Stimulated activated CD8-positive, alpha-beta memory T cell treated with anti-CD3 and anti-CD28 coated beads, Interleukin-15, amount 100 ng/mL, for 24 hours (primary cell): ENCODE measurements at places on chromosomes 13 and 19.

- no peak for DNase-seq
These were observed 36.1 kb upstream of the USPL1 start for GRCh38 chr13:30581582-30581981.

- DNase-seq = no peak
These were observed 2.2 kb downstream of the SIGLEC6 start for GRCh38 chr19:51529301-51529700.

GRCh38 chr19:41753936-41754529, 1.3 kb upstream of the CEACAM6 start:
- DNase-seq = peak; percentile 15

GRCh38 chr13:110416131-110417025, 109.3 kb downstream of the COL4A2 start:
- DNase-seq = no peak

GRCh38 chr13:93987458-93987857, 492.0 kb downstream of the DCT start:
- DNase-seq = no peak

DNA sequence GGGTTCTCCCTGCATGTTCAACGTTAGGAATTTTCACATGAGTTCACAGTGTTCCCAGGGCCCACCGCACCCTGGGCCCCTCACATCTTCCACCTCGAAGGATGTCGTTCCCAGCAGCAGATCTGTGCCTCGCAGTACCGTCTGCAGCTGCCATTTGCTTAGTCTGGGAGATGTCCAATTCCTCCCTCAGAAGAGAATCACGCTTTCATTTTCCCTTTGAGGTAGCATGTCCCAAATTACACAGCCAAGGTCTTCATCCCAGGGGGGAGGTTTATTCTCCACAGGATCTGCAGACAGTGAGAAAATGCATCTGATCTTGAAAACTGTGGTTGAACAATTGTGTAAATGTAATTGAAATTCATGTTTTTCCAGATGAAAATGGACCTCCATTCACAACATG, 150.2 kb downstream of the DCT start:
- DNase-seq = no peak

GRCh38 chr13:39895254-39895653, 239.8 kb downstream of the COG6 start:
- no peak for DNase-seq

DNA sequence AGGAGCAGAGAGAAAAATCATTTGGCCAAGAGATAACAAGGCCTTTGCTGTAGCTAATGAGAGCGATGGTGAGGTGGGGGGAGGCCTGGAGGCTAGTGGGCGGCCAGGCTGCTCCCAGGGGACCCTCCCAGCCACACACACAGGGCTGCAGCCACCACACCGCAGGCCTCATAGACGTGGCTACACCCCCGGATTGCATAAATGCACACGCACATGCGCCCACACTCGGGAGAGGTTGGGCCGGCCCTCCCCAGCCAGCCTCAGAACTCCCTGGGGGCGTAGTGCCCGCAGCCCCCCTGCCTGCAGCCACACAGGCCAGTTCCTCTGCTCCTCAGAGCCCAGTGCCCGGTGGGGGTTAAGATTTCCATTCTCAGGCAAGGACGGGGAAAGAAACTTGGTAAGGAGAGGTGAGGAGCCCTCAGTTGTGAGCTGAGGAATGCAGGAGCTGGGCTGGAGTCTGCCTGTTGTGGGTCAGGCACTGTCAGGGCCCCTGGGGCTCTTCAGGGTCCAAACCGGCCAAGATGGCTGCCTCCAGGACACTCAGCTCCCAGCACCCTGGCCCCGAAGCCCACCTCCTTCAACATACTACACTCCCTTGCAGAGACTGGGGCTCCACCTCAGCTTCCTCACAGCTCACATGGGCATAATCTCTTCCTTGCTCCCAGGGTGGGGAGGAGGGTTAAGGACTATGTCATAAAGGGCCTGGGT, 8.0 kb downstream of the PTH2 start:
- no peak for DNase-seq

DNA sequence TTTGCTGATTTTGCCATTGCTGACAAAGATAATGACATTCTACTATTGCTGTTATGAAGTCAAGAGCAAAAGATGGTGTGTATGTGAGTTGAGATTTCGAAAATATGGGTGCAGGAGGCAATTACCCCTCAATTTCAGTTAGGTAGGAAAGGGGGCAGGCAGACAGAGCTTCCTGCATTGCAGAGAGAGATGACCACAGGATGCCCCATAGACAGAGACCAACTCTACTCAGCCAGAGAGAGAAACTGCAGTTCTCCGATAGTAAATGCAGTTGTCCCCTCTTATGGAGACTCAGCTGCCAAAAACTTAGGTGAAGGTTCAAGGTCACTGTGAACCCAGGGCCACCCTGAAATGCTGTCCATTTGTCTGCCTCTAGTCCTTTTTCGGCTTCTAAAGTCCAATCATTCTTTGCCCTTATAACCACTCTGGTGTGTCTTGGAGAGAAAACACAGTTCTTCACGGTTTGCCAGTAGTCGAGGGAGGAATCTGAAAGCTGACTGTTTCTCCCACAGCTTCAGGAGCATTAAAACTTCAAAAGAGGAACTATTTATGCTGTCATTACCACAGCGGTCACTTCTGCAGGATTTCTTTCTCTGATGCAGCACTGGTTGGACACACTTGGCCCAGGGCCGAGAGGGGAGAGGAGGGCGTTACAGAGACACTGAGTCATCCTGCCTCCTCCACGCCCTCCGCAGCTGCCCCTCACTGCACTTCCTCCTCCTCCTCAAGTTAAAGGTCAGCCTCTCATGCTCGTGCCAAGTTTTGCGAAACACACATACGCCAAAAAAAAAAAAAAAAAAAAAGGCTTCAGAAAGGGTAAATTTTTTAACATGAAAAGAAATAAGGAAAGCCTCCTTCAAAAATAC, 264.3 kb downstream of the FOXO1 start:
- no peak for DNase-seq

DNA sequence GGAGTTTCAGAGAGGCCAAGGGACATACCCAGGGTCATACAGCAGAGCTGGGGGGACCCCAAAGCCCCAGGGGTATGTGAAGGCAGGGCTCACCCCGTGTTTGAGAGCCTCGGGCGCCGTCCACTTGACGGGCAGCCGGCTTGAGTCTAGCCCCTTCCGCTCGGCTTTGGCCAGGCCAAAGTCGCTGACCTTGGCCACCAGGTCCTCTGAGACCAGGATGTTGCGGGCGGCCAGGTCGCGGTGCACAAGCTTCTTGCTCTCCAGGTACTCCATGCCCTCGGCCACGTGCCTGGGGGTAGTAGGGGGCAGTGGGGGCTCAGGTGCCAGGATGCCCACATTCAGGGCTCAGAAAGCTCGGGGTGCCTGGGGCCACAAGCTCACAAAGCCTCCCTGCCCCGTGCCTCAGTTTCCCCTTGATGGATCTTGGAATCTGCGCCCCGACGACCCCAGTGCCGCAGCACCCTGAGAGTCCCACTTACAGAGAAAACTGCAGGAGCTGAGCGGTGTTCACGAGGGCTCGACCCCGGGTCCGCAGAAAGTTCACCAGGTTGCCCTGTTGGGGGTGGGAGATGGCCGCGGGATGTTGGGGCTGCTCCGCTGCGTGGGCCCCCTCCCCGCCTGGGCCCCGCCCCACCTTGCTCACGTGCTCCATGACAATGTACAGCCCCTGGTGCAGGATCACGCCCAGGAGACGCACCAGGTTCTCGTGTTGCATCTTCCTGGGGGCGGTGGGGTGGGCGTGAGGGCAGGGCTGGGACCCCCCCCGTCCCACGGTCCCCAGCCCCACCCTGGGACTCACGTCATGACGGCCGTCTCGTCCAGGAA, 7.1 kb downstream of the MATK start:
- no peak for DNase-seq

GRCh38 chr13:99378985-99379733, 72.0 kb upstream of the GPR183 start:
- DNase-seq = no peak

GRCh38 chr13:45331123-45331619, 9.8 kb downstream of the TPT1 start:
- DNase-seq = no peak

- DNase-seq = no peak
These were observed 108.6 kb downstream of the TNFRSF19 start for GRCh38 chr13:23678795-23679194.

DNA sequence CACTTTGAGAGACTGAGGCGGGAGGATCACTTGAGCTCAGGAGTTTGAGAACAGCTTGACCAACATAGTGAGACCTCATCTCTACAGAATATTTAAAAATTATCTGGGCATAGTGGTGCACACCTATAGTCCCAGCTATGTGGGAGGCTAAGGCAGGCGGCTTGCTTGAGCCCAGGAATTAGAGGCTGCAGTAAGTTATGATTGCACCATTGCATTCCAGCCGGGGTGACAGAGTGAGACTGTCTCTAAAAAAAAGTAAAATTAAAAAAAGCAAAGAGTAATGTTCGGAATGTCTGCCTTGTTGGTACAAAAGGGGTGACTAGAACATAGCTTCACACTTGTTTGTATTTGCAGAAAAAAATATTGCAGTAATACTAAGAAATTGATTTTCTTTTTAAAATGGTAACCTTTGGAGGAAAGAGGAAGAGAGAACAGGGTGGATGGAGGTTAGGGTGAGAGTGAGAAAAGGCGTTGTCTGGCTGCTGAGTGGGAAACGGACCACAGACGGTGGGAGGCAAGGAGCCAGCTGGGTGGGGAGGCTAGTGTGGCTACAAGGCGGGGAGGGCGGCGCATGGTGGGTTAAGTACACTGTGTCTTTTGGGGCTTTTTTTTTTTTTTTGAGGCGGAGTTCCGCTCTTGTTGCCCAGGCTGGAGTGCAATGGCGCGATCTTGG, 10.2 kb downstream of the PPP1R14A start:
- DNase-seq = no peak

DNA sequence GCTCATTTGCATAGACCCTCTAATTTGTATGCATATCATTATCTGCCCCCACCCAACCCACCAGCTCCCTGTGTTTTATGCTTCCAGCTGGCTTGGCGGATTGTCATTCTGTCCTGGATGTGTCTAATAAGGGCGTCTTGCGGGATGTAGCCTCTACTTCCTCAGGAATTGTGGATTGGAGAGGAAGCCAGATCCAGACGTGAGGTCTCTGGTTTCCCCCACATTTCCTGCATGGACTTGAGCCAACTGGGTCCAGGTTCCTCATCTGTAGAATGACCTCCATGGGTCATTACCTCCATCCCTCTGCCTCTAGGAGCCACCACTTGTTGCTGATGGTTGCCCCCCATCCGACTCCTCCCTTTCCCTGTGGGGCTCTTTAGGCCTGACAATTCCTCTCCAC, 7.3 kb downstream of the TNFSF14 start:
- no peak for DNase-seq

- DNase-seq = no peak
These were observed 6.3 kb downstream of the ARGLU1 start for GRCh38 chr13:106561551-106562170.

- no peak for DNase-seq
These were observed 8.7 kb upstream of the GGACT start for GRCh38 chr13:100597253-100597652.

- no peak for DNase-seq
These were observed 2.2 kb upstream of the PLEKHG2 start for GRCh38 chr19:39410017-39410830.

- no peak for DNase-seq
These were observed 99.4 kb downstream of the WASF3 start for GRCh38 chr13:26656919-26657318.

DNA sequence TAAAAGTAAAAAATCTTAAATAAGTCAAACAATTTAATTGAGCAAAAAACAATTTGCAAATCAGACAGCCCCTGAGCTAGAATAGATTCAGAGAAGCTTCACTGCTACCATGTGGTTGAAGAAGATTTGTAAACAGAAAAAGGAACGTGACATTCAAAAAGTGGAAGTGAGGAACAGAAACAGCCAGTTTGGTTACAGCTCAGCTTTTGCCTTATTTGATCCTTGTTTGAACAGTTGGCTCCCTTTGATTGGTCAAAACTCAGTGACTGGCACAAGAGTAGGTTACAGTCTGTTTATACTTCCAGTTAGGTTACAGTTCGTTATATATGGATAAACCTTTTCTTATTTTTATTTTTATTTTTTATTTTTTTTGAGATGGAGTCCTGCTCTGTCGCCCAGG, 5.8 kb downstream of the ZNF221 start:
- DNase-seq = no peak
